ENCODE measurements at places on chromosomes 16 and 17.
A peak's percentile ranks its signal among the peaks of the same experiment; 100 is the strongest.

GRCh38 chr17:7222972-7223292 is 3.2 kb downstream of the ACADVL start:
- DNase-seq = no peak

GRCh38 chr16:22898874-22899348 is 84.9 kb downstream of the HS3ST2 start:
- peak; percentile 69 for DNase-seq

GRCh38 chr16:85550422-85550864 is 62.7 kb upstream of the GSE1 start:
- no peak for DNase-seq

DNA sequence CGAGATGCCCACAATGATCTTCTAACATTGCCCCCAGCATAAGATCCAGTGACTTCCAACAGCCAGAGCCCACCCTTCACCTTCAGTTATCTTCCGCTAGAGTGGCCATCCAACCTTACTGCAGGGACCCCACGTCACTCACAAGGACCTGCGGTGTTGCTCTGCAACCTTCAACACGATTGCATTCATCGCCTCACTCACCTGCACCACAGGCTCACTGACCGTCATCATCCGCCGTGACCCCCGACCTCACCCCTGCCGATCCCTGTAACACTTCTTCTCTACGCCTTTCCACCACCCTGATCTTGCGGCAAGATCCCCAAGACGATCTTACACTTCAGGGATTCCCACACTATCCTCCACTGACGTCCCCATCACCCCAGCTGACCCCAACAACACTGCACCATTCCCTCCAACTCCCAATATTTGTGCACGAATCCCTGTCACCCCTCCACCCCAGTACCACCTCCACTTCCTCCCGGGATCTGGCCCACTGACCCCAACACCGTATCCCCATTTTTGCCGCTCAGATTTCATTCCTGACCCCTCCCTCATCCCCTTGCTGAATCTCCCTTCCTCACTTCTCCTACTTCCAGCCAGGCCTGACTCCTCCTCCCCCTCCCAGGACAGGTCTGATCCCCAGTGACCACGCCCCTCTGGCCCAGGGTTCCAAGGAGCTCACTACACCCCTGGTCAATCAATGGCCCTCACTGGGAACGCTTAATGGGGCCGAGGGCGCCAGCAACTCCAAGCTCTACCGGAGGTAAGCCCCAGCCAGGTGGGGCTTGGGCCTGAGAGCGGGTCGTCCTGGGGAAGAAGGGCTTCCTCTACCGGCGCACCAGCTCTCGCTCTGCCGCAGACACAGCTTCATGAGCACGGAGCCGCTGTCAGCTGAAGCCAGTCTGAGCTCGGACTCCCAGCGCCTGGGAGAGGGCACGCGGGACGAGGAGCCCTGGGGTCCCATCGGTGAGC is 7.6 kb downstream of the RUNDC3A start:
- no peak for DNase-seq

DNA sequence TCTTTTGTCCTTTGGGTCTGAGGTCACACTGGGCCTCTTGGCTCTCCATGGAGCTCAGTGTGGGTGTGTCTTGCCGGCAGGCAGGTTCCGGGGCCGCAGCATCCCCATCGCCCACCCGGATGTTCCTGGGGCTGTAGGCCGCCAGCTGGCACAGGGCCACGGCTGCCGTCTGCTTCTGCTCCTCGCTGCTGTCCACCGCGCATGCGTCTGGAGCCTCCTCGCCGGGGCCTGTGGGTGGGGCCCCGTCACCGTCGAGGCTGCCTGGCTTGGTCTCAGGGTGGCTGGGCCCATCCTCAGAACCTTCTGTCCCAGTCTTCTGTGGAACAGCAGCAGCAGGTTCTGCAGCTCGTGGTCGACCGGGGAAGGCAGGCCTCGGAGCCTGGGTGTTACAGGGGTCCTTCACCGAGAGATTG is 9.6 kb downstream of the ZNF750 start:
- no peak for DNase-seq

DNA sequence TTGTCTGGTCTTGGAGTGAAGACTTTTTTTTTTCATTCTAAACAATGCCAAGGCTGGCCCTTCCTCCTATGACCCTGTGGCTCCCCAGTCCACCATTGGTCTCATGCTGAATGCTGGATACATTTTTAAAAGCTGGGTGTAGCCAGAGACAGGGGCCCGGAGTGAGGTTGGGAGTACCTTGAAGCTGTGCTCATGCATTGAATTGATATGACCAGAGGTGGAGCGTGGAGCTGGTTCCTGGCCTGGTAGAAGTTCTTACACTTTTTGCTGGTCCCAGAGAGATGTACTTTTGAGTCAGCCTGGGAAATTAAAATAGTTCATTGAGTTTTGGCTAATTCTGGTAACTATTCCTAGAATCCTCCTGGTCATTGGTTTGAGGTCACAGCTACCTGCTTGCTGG is 83.6 kb downstream of the CMIP start:
- DNase-seq = no peak

DNA sequence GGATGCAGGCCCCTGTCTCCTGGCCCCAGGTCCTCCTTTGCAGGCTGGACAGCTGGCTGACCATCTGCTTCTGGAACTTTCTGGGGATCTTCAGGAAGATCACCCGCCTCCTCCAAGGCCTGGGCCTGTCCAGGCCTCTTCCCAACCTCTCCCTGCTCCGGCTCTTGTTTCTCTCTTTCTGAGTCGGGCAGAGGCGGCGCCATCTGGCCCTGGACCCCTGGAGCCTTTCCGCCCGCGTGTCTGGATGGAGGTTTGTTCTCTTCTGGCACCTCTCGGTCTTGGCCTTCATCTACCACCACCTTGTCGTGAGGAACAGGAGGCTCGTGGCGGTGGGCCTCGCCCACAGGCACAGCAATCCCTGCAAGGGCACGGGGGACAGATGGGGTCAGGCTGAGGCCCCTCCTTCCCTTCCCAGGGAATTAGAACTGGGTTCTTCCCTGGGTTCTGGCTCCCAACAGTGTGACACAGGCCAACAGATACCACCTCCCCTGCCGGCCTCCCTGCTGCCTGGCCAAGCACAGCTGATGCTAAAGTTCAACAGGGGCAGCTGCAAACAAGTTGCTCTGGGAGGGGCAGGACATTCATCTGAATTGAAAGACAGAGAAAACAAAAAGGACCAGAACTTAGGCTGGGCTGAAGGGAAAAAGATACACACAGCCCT is 13.3 kb downstream of the NDUFAF8 start:
- peak; percentile 28 for DNase-seq

DNA sequence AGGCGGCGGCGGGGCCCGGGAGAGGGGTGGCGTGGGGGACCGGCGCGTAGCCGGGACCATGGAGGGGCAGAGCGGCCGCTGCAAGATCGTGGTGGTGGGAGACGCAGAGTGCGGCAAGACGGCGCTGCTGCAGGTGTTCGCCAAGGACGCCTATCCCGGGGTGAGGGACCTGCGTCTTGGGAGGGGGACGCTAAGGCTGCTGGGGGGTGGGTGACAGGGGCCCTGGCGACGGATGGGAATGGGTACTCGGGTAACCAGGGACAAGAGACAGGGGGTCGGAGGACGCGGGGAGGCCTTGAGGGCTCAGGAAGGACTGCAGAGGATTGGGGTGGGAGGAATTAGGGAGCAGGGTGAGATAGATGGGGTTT is 243 bp downstream of the RND2 start:
- DNase-seq = no peak

DNA sequence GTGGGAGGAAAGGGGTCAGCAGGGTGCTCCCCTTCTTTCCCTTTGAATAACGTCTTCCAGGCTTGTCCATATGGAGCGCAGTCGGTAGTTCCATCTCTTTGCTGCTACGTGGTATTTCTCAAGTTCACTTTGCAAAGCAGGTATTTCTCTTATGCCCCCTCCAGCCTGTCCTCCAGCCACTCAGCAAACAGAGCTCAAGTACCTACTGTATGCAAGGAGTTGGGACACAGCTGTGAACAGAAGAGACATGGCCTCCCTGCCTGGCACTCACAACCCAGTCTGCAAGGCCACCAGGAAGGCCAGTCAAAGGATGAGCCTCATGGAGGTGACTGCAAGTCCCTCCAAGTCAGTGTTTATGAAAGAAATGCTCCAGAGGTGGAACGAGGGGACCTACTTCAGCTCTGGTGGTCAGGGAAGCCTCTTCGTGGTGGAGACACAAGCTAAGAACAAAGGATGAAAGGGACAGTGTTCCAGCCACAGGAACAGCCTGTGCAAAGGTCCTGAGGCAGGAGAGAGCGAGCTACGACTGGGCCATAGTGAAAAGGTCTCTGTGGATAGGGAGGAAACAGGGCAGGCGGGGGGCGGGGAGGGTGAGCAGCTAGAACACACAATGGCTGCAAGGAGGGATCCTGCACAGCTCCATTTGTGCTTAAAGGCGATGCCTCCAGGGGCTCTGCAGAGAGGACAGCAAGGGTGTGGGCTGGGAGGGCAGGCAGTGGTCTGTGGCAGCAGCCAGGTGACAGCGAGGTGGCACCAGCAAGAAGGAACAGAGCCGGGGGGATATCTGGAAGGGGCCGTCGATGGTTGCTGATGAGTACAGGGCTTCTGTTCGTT is 32.6 kb downstream of the PPL start:
- DNase-seq = no peak

DNA sequence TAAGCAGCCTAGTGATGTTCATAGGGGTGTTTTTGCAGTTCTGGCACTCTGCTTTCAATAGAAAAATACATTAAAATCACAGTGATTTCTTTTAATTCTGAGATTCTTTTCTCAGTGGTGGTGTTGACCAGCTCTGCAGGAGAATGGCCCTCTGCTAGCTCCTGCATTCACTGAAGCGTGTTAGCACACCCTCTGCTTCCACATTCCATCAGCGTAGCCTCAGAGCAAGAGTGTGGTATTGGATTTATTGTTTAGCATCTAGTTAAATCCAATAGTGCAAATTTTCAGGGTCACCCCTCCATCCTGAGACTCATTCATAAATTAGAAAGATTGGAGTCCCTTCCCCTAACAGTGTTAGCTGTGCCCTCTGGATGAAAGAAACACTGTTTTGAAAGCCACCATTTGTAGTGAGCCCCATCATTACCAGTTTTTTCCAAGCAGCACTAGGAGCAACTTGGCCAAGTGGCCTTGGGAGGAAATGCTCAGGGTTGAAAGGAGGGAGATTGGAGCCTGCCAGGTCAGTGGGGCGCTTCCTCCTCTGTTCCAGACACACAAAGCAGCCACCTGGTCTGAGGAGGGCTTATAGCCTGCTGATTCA is 45.7 kb downstream of the B9D1 start:
- no peak for DNase-seq

- no peak for DNase-seq
Observed at GRCh38 chr16:80100846-80101451, 439.8 kb upstream of the DYNLRB2 start.

GRCh38 chr16:68884401-68884800 is 41.1 kb downstream of the TANGO6 start:
- no peak for DNase-seq

DNA sequence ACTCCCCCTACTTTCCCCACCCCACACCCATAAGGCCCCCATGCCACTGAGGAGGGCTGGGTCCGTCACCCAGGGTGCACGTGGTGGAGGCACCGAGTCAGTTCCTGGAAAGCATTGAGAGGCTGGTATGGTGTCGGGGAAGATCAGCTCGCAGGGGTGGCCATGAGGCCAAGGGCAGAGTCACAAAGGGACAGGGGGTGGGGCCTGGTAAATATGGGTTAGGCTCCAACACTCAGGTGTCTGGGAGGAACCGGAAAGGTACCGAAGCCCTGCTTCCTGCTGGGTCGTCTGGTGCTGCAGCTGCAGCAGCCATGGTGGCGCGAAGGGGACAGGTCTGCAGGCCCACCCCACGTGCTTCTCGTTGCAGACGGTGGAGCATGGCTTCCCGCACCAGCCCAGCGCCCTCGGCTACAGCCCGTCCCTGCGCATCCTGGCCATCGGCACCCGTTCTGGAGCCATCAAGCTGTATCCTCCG is 30.2 kb downstream of the LLGL2 start:
- DNase-seq = no peak

- DNase-seq = no peak
Observed at GRCh38 chr16:53053967-53054669, 673 bp upstream of the CHD9 start.

DNA sequence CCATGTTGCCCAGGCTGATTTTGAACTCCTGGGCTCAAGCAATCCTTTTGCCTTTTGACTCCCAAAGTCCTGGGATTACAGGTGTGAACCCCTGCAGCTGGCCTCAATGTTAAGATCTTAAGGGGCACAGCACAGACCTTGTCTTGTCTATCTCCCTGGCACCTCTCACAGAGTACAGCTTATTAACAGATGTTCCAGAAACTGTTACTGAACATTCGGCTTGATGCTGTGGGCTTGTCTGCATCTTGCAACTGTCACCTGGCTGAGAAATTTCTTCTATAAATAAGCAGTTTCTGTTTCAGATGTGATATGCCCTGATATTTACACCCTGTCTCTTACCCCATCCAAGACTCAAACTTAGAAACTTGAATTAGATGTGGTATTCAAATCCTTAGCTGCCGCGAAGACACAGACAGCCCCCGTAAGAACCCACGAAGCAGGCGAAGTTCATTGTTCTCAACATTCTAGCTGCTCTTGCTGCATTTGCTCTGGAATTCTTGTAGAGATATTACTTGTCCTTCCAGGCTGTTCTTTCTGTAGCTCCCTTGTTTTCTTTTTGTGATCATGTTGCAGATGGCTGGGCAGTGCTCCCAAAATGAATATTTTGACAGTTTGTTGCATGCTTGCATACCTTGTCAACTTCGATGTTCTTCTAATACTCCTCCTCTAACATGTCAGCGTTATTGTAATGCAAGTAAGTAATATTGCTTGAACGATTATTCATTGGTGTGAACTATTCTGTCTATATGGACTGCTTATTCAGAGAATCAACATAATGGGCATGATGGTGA is at the start of gene TNFRSF17:
Gene TNFRSF17 (plus strand): TSS at position 450 of the 791 bp plus-strand sequence. CDS start 115 bp downstream, at position 565.
- no peak for DNase-seq

DNA sequence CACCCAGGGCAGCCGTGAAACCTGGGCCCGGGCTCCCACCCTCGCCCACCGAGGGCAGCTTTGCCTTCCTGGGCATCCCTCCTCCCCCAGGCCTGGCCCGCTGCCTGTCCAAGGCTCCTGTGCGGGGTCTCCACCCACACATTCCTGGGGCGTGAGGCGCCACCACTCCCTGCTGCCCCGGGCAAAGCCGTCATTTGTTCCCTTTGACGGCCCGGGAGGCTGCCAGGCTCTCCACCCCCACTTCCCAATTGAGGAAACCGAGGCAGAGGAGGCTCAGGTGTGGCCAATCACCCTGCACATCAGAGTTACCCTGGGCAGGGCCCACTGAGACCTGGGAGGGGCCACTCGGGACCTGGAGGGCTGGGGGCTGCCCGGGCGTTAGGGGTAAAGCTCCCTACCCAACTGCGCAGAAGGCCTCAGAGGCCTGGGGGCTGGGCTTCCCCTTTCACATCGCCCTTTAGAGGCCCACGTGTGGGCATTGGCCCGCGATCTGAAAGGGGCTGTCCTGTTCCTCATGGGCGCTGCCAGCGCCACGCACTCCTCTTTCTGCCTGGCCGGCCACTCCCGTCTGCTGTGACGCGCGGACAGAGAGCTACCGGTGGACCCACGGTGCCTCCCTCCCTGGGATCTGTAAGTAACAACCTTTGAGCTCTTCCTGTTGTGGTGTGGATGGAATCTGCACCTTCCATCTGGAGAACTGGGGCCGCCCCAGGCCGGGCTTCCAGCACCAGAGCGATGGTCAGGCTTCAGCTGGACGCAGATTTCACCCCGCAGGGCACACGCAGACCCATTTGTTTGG is at the start of gene MSLN:
Gene MSLN (plus strand): TSS at position 190 of the 799 bp plus-strand sequence. CDS start 1,947 bp downstream, outside the sequence.
- DNase-seq = no peak

- DNase-seq = no peak
Observed at GRCh38 chr16:29256501-29256981, 150.0 kb downstream of the NPIPB11 start.

- DNase-seq = no peak
Observed at GRCh38 chr16:27726621-27727261, 176.8 kb downstream of the KATNIP start.

GRCh38 chr17:36131421-36131820 is 27.8 kb downstream of the CCL4 start:
- no peak for DNase-seq

GRCh38 chr17:71320009-71320796 is 800.6 kb upstream of the SOX9 start:
- DNase-seq = no peak

Data from NCI-H345 (cell line).